8988T (cell line): ENCODE measurements at places on chromosomes 2 and 18.

DNA sequence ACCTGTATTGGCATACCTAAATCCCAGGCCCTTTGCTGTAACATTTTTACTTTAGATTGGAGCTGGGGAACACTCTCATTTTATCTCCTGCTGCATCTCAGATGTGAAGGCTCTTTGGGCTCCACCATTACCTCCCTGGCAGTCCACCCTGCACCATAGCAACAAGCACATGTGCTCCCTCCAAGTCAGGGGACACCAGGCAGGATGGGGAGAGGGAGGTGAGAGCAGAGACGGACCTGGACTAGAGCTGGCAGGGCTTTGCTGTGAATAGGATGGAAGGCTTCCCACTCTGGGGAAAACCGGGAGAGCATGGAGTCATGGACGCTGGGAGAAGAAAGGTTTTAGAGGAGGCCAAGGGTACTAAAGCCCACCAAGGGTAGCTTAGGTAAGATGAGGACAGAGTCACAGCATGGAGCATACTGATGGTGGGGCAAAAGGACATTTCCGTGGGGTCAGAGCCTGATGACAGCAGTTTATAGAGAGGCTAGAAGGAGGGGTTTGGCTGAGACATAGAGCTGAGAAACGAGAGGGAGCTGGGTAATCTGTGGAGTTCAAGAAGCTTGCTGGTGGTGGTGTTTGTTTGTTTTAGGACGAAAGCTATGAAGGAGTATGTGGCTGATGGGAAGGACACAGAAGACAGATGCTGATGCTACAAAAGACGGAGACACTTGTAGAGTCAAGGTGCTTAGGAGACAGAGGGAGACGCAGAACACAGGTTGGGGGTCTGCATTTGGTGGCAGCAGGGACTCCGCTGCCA lies 134.8 kb downstream of the COL6A3 start:
- no peak for DNase-seq

- DNase-seq = no peak
Observed at GRCh38 chr2:183292028-183292427, 167.8 kb downstream of the NUP35 start.

GRCh38 chr2:74551530-74551929 lies 2.2 kb downstream of the LOXL3 start:
- DNase-seq = no peak

DNA sequence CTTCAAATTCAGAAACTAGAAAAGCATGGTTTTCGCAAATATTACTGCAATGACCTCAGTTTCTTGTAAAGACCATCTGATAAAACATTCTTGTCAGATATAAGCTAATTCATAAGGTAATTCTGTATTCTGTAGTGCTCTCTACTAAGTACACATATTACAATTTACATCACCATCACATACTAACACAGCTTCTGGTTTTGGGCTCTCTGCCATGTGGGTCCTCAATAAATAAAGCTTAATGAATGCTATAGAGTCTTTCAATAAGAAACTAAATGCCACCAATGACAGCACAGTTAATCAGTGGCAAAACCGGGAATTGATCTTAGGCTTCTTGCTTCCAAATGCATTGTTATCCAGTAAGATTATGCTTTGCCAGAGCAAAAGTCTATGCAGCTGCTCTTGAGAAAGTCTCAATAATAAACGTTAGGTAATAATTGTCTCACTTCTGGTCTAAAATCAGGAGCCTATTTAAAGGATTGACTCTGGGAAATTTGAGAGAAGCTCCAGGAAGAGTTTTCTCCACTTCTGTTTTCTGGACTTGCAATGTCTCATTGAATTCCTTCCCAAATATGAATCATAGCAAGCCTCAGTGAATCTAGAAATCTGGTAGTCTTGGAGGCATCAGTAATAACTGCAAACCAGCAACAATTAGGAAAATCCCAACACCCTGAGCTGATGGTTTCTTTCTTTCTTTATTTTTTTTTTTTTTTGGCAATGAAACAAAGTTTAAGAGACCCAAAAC lies 67.9 kb upstream of the RAPGEF4 start:
- no peak for DNase-seq

- peak; percentile 65 for DNase-seq
Observed at GRCh38 chr2:71154798-71155197, 24.4 kb downstream of the MPHOSPH10 start.

DNA sequence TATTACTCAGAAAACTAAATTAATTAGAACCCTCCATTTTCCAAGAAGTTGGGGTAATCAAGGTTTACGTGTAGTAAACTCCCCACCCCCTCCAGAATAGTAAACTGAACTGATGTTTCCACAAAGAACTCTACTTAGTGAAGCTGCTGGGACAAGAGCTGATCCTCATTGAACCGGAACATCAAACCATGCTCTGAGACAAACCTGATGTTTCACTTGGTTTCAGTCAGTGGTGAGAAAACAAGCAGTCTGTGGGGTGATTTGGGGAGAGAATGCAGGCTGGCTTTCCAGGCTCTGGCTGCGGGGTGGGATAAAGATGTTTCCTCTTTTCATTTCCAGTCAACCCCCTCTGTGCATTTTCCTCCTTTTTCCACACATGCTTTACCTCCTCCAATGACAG lies 38.2 kb downstream of the CELF4 start:
- no peak for DNase-seq

- no peak for DNase-seq
Observed at GRCh38 chr2:227006189-227006897, 157.7 kb downstream of the COL4A4 start.

- no peak for DNase-seq
Observed at GRCh38 chr2:162243294-162243693, at the start of gene FAP. FAP (minus strand) TSS chr2:162243445; CDS start chr2:162243327, 118 bp downstream.

- no peak for DNase-seq
Observed at GRCh38 chr2:11764359-11764758, 17.9 kb downstream of the LPIN1 start.

GRCh38 chr2:46973673-46974072 lies 58.1 kb upstream of the MCFD2 start:
- no peak for DNase-seq

DNA sequence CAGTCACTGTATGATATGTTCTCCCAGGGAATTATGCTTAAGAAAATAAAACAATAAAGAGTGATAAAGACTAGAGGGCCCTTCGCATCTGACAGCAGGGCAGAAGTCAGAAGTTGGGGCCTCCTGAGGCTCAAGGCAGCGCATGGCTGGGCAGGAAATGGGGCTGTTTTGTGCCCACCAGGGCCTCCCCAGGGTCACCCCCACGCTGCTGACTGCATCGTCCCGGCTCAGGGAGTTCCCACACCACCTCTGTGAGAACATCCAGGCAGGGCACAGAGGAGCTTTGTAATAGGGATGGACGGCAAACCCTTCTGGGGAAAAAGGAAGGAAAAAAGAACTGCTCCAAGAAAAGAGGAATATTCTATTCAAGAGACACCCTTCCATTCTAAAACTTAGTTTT lies 41.2 kb downstream of the PAX3 start:
- DNase-seq = no peak

- DNase-seq = no peak
Observed at GRCh38 chr2:32064021-32064601, 755 bp downstream of the SPAST start.

DNA sequence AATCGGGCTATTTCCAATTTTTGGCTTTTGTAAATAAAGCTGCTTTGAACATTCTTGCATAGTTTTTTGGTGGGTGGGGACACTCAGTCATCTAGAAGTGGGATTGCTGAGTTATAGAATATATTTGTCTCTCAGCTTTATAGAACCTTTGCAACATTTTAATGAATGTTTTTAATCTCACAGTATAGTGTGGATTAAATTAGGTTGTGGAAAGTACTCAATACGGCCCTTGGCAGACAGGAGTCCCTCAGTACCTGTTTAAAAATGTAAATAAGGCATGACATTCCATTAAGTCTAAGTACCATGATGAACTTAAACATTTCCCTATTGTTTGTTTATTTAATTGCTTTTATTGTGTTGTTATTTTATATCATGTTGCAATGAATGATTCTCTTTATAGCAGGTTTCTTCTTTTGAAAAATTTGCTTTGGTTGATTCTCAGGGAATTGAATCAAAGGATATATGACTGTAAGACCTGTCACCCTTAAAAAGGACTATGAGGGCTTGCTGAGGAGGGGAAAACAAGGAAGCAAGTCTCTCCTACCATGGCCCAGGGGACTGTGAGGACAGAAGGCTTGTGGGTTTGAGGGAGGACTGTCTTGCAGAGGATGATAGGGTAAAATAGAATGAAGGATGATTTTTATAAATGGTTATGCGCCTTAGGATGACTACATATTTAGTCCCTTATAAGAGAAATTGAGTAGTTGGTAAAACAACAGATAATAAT lies 165.1 kb downstream of the RPIA start:
- DNase-seq = no peak

GRCh38 chr18:35703043-35703688 lies 121.6 kb downstream of the GALNT1 start:
- DNase-seq = no peak

- no peak for DNase-seq
Observed at GRCh38 chr2:3294069-3294468, 83.5 kb downstream of the EIPR1 start.

- DNase-seq = no peak
Observed at GRCh38 chr2:193581807-193582206, 1387.1 kb upstream of the TMEFF2 start.

DNA sequence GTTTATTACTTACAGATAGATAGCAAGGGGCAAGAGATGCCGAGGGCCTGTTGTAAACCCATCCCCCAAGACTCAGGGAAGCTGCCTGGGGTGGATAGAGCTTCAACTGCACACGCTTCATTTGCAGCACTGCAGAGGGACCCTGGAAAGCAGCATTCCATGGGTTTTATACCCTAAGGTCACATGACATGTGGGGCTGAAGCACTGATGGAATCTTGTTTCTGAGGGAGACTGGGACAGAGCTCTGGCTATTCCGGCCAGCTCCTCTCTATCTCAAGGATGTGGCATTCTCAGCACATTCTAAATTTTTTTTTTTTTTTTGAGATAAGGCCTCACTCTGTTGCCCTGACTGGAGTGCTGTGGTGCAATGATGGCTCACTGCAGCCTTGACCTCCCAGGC lies 300.1 kb downstream of the MYCN start:
- DNase-seq = no peak

DNA sequence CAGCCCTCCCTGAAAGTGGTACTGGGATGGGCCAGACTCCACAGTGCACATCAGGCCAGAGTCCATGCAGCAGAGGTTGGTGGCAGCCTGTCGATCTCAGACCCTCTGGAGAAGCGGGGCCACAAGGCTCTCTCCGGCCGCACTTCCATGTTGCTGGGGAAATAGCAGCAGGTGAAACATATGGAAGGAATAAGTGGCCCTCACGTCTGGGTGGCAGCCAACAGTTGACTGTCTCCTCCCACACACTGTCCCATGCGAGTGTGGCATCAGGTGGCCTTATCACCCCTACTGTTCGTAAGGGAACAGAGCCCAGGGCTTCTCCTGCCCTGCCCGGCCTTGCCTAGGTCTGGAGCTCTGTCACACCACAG lies 58.1 kb upstream of the FOSL2 start:
- DNase-seq = no peak

- no peak for DNase-seq
Observed at GRCh38 chr2:187403568-187404260, 44.3 kb downstream of the CALCRL start.

GRCh38 chr18:55996717-55997116 lies 408.7 kb upstream of the TCF4 start:
- DNase-seq = no peak

DNA sequence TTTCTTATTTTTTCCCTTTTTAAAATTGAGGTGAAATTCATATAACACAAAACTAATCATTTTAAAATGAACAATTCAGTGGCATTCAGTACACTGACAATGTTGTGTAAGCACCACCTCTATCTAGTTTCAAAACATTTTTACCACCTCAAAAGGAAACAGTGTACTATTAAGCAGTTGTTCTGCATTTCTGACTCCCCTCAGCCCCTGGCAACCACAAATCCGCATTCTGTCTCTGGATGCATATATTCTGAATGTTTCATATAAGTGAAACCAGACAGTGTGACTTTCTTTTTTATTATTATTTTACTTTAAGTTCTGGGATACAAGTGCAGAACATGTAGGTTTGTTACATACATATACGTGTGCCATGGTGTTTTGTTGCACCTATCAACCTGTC lies 19.2 kb upstream of the TANK start:
- no peak for DNase-seq

DNA sequence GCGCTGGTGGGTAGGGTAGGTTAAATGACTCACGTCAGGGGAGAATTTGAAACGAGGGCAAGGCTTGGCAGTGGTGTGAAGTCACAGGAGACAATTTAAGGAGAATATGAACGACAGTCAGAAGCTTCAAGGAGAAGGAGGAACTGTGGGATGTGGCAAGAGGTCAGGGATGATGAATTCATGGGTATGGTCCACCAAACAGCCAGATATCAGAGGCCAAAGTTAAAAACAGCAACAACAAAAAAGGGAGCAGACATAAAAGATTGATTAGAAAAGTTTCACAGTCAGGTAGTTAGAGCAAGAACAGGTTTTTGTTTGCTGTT lies 1.4 kb upstream of the ZNF396 start:
- no peak for DNase-seq

- no peak for DNase-seq
Observed at GRCh38 chr18:8894823-8895222, 189.5 kb downstream of the MTCL1 start.

GRCh38 chr18:3151399-3152264 lies 68.1 kb downstream of the MYOM1 start:
- no peak for DNase-seq

DNA sequence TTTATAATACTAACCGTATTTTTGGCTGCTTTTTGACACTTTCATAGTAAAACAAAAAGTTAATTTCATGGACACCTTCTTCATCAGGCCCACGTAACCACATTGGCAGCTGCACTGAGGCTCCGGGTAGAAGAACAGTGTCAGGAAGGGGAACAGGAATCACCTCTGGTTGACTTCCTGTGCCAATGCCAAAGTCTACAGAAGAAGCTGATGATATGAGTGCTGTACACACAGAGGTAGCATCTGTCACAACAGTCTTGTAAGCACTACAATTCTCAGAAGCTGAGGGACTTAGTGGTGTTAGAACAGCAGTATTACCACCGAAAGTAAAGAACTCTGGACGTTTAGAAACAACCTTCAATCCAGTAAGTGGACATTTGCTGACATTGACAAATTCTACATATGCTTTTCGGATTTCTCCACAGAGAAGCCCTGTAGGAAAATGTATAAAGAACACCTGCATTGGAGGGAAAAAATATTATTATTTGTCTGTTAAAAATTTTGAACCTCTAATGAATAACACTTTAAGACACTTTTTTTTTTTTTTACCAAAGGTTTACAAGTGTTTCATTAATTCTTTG lies 85.3 kb downstream of the TRAPPC8 start:
- DNase-seq = no peak

- DNase-seq = no peak
Observed at GRCh38 chr2:169272010-169272409, 90.3 kb downstream of the LRP2 start.

- DNase-seq = no peak
Observed at GRCh38 chr18:49241852-49242251, 218.6 kb downstream of the DYM start.

- DNase-seq = no peak
Observed at GRCh38 chr18:79690586-79691482, 11.2 kb downstream of the CTDP1 start.

GRCh38 chr2:67674668-67675067 lies 277.5 kb downstream of the ETAA1 start:
- DNase-seq = no peak

GRCh38 chr18:11999429-11999828 lies 18.1 kb downstream of the IMPA2 start:
- no peak for DNase-seq

- no peak for DNase-seq
Observed at GRCh38 chr2:20762945-20763683, 59.8 kb downstream of the LDAH start.
